ENCODE measurements at places on chromosomes 16 and 17.

DNA sequence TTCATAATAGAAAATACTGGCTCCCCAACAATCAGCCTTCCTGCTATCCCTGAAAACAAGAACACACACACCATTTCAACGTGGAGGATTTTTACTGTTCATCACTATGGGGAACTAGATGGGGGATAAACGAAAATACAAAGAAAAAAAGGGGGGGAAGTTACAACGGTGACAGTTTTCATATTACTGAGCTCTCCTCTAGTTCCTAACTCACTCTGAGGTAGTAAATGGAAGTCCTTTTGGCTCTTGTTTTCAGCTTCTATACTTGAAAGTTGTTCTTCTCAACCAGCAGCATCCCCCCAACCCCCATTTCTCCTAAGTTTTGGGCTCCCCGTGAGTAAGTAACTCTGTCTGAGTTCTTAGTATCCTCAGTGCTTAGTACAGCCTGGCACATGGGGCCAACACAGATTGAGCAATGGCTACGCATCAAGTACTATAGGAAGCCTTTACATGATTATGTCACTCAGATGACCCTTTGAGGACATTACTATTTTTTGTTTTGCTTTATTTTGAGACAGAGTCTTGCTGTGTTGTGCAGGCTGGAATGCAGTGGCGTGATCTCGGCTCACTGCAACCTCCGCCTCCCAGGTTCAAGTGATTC is 4.2 kb upstream of the CORO7 start:
- no peak for DNase-seq

GRCh38 chr17:81528651-81529436 is 667 bp downstream of the FSCN2 start:
- DNase-seq, result no peak

GRCh38 chr17:50601823-50602375 is 32.8 kb upstream of the ABCC3 start:
- DNase-seq, result no peak

DNA sequence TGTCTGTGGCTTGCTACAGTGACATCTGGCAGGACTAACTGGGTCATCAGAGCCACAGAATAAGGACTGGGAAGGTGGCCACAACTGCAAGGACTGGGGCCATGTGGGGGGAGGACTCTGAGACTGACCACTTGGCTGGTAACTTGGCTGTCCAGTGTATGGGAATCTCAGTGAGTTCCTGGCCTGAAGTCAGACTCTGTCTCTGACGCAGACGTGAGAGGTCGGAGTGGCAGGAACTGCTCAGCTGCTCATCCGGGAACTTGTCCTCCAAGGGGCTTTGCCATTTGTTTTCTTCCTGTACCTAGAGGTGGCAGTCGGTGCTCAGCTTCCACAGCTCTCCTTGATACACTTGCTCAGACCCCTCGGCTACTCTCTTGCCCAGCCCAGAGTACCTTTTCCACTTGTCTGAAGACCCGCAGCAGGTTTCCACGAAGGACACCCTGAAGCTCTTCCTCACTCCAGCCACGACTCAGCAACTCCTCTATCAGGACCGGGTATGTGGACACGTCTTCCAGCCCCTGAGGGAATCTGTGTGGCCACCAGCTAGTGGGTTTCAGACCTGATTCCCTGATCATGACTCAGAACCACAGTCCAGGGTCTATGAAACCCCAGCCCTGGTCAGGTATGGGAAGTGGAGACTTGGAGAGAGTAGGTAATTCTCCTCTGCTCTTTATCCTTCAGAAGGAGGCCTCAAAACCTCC is 7.3 kb upstream of the DPEP3 start:
- DNase-seq, result no peak

GRCh38 chr16:85173981-85174751 is 61.9 kb upstream of the CIBAR2 start:
- peak; percentile 42 for DNase-seq

Measured in NCI-H460 (cell line).